Stimulated activated CD4-positive, alpha-beta T cell treated with anti-CD3 and anti-CD28 coated beads, Interleukin-15, amount 100 ng/mL, for 24 hours (primary cell): ENCODE measurements at places on chromosomes 12 and 14.

DNA sequence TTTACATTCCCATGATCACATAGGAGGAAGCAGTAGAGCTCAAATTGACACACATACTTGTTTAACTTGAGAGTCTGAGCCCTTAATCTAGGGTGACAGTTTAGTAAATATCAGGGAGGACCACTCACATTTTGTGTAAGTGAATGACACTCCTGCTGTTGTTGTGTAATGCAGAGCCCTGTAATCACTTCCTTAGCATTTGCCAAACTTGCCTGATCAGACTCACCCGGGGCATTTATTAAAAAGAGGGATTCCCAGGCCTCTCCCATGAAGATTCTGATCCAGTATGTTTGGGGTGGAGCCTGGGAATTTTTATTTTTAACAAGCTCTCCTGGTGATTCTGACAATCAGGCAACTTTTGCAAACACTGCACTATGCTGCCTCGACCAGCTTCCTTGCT lies 119.6 kb downstream of the NUAK1 start:
- DNase-seq: no peak

DNA sequence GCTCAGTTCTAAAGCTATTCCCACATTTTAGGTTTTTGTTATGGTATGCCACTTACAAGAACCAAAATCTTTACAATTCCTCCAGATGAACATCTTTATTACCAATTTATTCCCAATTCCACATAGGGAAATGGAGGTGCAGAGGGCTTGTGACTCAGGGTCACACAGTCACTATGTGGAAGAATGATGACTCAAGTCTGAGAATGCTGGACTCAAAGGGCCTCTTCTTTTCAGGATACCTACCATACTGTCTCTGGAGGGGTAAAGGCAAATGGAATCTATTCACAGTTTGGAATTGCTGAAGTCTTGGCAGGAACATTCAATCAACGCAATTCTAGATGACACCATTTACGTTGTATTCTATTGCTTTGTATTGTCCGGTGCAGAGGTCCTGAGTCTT lies 48.2 kb upstream of the MANSC4 start:
- DNase-seq: no peak

DNA sequence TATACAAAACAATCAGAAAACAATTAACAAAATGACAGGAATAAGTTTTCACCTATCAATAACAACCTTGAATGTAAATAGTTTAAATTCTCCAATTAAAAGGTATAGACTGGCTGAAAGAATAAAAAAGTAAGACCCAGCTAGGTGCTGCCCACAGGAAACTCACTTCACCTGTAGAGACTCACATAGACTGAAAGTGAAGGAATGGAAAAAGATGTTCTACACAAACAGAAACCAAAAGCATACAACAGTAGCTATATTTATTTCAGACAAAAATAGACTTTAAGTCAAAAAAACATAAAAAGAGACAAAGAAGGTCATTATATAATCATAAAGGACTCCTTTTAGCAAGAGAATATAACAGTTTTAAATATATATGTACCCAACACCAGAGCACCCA lies 152.4 kb upstream of the PWP1 start:
- no peak for DNase-seq

- peak; percentile 19 for DNase-seq
These were observed 33.8 kb downstream of the STK38L start for GRCh38 chr12:27277846-27278260.

GRCh38 chr12:111074965-111075364 lies 154.6 kb upstream of the MYL2 start:
- DNase-seq: no peak

DNA sequence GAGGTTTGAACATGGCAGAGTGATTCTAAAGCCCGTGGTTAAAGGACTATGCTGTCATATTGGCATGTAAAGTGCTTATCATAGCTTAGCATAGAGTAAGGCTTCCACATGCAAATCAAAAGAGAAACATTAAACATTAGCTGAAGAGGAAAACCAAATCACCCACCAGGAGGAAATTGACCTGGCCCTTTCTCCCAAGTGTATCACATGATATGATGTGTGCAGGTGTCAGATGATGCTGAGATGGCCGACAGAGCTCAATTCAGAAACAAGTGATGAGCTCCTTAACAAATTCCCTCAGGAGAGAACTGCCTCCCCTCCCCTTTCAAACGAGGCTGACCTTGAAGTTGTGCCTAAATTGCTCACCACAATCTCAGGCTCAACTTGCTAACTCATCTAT lies 217.1 kb upstream of the BTG1 start:
- DNase-seq: no peak

DNA sequence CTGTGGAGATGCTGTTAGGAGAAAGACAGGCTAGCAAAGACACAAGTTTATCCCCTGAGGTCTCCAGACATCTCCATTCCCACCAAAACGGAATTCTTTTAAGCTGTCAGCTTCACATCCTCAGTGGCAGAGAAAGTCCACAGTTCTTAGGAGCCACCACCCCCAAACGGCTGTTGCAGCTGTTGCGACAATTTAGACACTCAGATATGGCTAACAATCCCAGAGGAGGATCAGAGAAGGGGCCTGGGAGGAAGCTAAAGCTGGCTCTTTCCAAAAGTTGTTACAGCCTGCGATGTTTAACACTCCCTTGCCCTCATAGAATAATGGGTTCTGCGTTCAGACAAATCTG lies 1.9 kb upstream of the ATP5MC2 start:
- DNase-seq: no peak

GRCh38 chr12:127750076-127750840 lies 516.7 kb upstream of the TMEM132C start:
- no peak for DNase-seq

- no peak for DNase-seq
These were observed 126.7 kb upstream of the PWP1 start for GRCh38 chr12:107558816-107559382.

DNA sequence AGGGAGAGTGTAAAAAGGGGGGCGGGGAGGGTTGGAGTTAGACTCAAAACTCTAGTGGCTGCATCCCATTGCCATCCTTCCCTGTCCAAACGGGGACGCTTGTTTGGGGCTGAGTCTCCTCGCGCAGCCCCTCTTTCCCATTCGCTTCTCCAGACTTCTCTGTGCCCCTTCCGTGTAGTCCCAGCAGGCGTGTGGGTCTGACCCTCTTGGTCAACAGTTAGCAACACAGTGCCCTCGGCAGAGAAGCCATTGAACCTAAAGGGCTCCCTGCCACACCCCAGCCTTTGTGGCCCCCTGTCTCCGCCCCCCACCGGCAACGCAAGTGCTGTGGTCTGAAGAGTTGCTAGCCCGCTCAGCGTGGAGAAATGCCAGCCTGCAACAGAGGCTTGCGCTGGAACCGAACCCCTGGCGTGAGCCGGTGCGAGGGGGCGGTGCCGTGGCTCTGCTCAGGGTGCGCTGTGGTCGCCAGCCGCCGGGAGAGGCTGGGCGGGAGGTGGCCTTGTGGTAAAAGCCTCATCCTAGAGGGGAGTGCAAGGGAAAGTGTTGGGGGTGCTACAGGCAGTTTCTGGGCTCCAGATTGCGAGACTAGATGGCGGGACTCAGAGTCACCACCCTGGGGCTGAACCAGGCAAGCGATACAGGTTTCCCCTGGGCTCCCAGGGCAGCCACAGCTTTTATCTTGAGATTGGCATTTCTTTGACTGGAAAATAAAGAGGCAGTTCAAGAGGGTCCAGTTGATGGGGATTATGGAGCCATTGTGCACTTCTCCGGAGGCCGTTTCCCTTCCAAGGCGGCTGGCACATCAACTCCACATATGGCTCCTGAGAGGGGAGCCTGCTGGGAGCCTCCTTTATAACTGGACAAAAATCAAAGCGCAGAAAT lies 2.1 kb downstream of the PLXNC1 start:
- peak; percentile 59 for DNase-seq

DNA sequence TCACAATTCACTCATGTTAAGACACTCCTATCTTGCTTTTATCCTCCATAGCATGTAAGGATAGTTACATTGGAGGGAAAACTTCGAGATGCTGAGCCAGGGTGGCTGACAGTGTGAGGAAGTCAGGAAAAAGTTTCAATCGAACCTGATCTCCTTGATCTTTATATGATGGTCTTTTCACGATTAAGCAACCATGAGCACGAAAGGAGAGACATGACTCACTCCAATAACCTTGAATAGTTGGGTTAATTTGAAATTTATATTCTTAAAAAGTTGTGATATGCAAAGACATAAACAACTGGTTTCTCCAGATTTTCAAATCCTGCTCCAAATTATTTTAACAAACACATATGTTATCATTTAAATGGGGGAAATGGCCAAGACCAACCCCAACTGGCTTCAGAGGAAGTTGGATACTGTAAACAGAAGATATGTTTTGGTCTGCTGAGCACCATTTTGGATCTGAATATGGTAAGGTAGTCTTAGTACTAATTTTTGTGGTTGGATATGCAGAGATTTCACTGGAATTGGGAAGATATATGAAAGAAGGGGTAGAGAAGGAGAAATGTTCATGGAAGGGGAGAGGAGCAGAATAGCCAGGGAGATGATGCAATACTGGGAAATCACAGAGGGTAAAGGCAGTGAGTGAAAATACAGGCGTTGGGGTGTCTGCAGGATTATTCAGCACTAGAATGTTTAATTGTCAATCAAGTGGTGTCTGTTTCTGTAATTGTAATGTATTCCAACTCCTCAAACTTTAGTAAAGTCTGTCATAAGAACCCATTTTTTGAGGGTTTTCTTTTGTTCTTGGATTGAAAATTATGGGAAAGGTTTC lies 185.2 kb upstream of the SLC38A2 start:
- DNase-seq: no peak

DNA sequence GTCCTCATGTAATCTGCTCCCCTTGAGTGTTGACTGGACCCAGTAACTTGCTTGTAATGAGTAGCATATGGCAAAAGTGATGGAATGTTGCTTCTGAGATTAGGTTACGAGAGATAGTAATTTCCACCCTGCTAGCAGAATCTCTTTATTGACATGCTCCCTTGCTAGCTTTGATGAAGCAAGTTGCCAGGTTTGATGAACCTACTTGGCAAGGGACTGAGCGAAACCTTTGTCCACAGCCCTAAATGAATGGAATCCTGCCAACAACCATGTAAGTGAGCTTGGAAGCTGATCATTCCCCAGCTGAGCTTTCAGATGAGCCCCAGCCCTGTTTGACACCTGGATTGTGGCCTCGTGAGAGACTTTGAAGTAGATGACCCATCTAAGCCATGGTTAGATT lies 120.8 kb upstream of the PLXNC1 start:
- DNase-seq: no peak

DNA sequence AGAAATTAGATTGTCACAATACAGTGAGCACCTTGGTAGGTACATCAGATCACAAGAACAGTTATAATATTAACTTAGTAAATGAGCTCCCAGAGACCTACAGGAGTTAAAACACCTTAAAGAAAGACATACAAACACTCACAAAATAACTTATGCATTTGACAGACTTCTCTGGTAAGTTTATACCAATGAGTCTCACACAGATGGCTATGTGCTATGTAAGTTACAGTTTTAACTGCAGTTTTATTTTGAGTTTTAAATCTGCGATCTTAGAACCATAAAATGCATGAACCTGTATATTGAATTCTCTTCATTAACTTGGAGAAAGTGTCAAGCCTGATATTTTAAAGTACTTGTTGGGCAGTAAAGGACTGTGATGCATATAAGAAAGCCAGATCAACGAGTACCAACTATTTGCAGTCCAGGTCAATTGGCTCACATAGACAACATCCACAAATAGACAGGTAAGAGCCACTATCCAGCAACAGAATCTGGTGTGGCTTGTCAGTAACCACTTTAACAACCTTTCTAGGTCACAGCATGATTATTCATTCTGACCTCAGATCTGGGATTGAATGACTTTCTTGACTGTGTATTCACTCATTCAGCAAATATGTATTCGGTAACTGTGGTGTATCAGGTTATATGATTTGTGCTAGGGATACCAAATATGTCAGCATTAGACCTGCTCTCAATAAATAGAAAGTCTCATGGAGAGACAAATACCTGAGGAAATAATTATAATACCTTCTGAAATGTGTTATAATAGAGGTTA lies 856.6 kb upstream of the MGAT4C start:
- DNase-seq: no peak

GRCh38 chr14:83798421-83798820 lies 1731.5 kb upstream of the FLRT2 start:
- DNase-seq: no peak

GRCh38 chr12:67540920-67541624 lies 107.5 kb upstream of the DYRK2 start:
- DNase-seq: no peak

DNA sequence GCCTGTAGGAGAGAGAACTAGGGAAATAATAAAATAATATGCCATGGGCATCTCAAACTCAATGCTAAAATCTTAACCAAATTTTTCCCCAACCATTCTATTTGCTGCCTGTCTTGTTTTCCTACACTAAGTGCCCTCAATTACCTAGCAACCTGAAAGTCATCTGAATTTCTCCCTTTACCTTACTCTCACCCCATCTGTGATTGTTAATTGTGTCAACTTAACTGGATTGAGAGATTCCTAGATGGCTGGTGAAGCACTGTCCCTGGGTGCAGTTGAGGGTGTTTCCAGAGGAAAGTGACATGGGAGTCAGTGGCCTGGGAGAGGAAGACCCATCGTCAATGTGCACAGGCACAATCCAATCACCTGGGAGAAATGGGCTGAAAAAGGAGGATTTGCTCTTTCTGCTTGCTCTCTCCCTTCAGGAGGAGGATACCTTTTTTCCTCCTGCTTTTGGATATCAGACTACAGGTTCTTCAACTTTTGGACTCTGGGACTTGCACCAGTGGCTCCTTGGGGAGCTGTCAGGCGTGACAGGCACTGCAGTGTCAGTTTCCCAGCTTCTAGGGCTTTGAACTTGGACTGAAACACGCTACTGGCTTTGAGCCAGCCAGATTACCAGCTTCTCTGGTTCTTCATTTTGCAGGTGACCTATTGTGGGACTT lies 100.1 kb downstream of the PPP1R12A start:
- no peak for DNase-seq

GRCh38 chr12:131281016-131281415 lies 327.3 kb downstream of the ADGRD1 start:
- DNase-seq: no peak

GRCh38 chr12:44674875-44675274 lies 201.2 kb downstream of the NELL2 start:
- DNase-seq: no peak

DNA sequence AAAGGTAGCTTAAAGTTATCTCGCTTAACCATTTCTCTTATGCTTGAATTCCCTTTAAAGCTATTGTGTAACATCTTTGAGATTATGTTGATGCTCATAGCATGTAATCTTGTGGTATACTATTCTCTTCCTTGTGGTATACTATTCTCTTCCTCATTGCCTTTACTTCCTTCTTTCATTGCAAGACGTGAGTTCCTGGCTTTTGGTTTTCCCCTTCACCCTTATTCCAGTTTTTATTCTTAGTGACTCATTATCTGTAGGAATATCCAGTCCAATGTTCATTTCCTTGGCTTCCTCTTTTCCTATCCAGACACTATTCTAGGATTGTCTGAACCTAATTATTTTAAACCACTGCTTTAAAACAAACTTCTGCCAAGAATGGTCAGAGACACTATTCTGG lies 564.0 kb downstream of the CCER1 start:
- DNase-seq: no peak

GRCh38 chr12:109098651-109099050 lies 1.3 kb downstream of the UNG start:
- DNase-seq: no peak

DNA sequence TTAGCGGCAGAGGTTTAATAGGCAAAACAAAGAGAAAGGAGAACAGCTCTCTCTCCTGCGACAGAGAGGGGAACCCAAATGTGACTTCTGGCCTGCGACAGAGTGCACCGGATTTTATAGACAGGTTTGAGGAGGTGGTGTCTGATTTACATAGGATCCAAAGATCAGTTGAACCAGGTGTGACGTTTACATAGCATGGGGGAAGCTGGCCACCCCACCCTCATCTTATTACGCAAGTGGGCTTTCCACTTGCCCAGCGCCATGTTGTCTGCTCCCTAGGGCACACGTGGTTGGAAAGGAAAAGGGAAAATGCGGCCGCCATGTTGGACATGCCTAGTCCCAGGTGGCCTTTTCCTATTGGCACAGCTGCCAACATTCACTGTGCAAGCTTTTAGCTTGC lies 17.4 kb downstream of the BCL2L14 start:
- no peak for DNase-seq
